ENCODE measurements at places on chromosomes 4 and X. TPM values are rescaled to one million over a fixed set of nuclear protein-coding genes. Genes with fewer than 3 reads are reported as not detected.

DNA sequence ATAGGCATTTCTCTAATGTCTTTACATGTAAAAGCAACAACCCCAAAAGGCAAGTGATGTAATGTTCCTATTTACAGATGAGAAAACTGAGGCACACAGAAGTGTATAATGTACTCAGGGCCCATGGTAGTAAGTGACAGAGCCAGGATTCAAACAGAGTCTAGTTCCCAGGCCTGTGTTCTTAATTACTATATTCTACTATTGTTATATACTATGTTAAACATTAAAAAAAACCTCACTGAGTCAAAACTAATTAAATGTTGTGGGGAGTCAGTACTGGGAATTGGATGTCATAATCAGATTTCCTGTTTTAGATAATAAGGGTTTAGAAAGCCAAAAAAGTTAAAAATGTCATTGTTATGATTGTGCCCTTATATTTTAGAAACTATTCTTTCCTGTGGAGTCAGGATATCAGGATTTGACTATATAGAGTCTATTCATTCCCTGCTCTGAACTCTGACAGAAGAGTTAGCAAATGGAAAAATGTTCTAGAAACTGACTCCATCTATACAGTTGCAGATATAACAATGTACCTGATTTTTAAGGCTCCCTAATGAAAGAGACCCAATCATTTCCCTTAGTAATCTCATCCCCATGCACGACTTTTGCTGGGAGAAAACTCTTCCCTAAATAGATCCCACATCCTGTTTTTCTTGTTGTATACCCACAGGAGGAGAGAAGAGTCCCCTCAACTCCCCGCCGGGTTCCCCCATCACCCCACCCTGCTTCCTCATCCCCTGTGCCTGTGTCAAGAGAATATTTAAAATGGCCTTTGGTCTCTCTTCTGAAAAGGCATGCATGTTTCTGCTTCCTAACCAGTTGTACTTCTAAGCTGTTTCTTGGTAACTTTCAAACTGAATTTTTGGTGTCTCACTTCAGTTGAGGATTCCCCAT, 69.7 kb downstream of the REELD1 start:
- no peak for DNase-seq

DNA sequence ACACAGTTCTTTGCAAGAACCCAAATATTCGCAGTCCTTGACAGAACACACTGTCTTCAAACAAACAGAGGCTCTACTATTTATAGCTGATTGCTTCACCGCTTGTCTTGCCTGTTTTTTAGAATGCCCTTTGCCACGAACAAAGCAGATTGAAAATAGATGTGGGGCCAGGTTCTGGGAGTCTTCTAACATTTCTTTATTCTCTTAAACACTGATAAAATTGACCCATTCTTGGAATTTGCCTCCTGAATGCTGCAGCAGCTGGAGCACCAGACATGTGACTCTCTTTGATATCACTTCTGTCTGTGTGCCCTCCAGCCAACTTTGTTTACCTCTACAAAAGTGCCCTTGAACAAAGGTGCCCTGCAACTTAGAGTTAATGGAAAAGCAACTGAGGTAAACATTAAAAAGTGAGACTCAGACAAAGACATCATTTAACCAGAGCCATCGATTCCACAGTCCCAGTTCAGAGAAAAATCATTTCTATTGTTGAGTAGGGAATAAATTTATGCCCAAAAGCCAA, 64.2 kb upstream of the SPP1 start:
- DNase-seq: no peak

CDKL2 gene
- 13.9 TPM for polyA plus RNA-seq

GRCh38 chr4:38119668-38120385, 159.6 kb downstream of the PTTG2 start:
- no peak for DNase-seq

- no peak for DNase-seq
Measured at GRCh38 chrX:8190341-8190830, 19.3 kb upstream of the VCX2 start.

GRCh38 chr4:42331914-42332368, 65.3 kb upstream of the SHISA3 start:
- DNase-seq: no peak

PCYT1B gene
- 2.6 TPM for polyA plus RNA-seq

DNA sequence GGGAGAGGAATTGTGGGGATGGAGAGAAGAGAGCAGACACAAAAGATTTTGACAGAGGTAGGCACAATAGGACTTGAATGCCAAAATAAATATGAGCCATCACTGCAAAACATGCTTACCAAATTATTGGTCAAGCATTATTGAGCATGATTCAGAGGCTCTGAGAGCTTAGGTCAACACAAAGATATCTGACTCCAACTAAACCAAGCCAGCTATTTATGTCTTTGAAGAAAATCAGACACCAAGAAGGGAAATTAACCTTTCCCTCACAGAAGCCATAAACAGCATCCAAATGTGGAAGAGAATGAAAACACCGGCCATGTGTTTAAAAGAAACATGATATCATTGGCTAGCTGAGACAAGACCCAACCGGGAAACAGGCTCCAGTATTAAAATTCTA, 323.2 kb downstream of the RAB28 start:
- DNase-seq: no peak

GRCh38 chrX:12843668-12844279, 23.1 kb upstream of the TLR7 start:
- no peak for DNase-seq
